ENCODE measurements at places on chromosomes 12 and 14.

DNA sequence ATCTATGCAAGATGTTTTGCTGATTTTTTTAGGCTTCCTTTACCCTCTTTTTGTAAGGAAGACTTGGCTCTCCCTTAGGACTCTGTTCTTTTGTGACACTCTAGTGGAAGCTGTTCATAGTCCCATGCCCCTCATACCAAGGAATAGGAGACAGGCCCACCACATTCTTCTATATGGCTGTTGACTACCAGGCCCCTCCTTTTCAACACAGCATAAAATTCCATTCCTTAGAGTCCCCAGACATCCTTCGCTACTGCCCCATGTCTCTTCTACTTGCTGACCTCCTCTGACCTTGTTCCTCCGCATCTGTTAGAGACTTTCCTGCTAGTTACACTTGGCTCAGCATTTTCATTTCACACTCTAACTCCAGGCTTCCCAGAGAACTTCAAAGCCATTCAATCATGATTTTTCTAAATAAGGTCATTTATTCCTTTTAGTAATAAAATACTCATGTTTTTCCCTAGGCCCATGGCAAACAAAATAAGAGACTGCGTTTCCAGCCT lies 9.7 kb downstream of the PIK3C2G start:
- no peak for DNase-seq

- no peak for DNase-seq
These were observed 74.6 kb downstream of the CHGA start for GRCh38 chr14:92997343-92998061.

GRCh38 chr12:85029456-85029855 lies 6.6 kb downstream of the TSPAN19 start:
- no peak for DNase-seq

- DNase-seq: no peak
These were observed 94.9 kb downstream of the DAAM1 start for GRCh38 chr14:59283361-59283760.

DNA sequence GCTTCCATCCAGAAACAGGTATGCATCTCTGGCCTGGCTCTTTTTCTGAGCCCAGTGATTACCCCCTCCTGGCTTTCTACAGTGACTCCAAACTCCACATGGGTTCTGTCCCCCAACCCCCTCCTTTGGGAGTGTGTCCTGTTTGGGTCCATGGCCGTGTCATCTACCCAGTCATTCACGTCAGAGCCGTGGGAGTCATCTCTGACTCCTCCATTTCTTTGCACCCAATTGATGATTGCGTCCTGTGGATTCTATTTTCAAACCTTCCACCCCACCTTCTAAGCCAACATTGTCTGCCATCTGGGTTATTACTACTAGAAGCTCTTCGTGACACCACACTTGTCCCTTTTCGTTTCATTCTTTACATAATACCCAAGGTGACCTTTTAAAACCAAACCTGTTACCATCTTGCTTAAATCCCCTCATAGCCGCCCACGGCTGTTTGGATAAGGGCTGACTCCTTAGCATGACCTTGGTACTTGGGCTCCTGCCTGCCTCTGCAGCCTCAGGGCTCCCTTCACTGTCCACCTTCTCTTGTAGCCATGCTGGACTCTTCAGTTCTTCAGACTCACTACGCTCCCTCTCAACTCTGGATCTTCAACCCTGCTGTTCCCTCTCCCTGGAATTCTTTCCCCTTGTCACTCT lies 38.1 kb upstream of the NT5DC3 start:
- no peak for DNase-seq

DNA sequence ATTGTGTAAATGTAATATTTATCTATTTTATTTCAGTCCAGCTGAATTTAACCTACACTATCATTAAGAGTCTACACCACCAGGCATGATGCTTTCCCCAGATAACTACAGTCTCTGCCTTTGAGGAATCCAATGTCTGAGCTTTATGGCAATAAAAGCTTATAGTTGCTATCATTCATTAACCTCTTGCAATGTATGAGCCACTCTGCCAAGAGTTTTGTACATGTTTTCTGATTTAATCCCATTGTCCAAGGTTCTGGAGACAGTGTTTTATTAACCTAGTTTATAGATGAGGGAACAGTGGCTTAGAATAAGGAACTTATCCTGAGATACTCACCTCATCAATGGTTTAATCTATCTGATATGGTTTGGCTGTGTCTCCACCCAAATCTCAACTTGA lies 17.1 kb upstream of the KITLG start:
- DNase-seq: no peak

DNA sequence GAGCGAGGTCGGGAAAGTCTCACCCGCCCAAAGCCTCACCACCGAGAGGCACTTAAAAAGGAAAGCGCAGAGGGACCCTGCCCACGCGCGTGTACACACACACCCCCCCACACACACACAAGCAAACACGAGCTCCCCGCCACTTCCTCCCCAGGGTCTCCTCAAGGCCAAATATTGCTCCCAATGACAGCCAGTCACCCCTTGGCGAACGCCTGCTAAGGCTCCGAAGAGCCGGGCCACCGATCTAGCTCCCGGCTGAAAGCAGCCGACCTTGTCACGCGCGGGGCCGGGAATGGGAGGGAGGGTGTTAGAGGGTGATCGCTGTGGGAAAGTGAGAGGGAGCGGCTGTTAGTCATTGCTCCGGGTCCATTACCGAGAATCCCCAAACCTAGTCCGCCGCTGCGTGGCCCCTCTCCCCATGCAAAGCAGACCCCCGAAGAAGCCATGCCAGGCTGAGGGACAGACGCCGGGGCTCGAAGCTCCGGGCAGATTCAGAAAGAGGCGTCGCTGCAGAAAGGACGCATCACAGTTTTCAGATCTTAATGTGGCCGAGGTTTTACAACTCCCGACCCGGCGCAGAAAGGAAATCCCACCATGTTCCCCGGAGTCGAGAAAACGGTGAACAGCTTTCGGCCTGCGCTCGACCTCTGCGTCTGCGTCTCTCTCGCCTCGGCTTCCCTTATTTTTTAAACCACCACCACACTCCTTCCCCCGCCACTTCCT lies 2.6 kb downstream of the BMP4 start:
- DNase-seq: no peak

GRCh38 chr12:94793191-94793595 lies 142.8 kb upstream of the TMCC3 start:
- no peak for DNase-seq

DNA sequence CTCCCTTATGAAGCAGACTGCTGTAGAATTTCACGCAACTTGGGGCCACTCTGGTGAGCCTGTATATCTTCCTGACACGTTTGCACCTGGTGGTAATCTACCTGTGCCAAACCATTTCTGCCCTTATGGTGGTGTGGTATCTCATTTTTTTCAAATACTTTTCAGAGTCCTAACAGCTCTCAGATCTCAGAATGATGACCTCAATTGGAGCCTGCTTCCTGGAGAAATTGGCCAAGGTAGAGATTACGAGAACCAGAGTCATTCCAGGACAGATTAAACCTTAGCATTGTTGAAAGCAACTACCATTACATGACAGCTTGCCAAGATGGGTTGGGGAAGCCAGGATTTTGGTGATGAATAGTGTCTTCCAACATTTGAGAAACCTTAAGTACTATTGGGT lies 48.2 kb downstream of the CPSF6 start:
- DNase-seq: no peak

DNA sequence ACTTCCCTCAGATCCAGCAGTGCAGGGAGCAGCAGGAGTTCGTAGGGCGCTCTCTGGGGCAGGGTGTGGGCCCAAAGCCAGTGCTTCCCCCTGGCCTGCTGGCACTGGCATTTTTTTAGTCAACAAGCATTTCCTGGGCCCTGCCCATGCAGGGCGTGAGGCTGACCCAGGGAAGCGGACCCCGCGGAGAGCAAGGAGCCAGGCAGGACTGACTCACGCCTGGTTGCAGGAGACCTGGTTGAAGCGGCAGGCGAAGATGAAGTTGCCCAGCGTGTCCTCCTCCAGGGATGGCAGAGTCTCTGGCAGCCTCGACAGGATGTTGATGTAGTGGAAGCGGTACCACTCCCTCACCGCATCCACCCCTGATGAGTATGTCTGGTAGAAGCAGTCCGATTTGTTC lies 13.5 kb downstream of the SCNN1A start:
- no peak for DNase-seq

- DNase-seq: no peak
These were observed 59.6 kb downstream of the FIGNL2 start for GRCh38 chr12:51788876-51789275.

- DNase-seq: peak; percentile 79
These were observed 27.4 kb upstream of the DDHD1 start for GRCh38 chr14:53180272-53181221.

- DNase-seq: no peak
These were observed 487.0 kb downstream of the MED13L start for GRCh38 chr12:115790526-115790925.

DNA sequence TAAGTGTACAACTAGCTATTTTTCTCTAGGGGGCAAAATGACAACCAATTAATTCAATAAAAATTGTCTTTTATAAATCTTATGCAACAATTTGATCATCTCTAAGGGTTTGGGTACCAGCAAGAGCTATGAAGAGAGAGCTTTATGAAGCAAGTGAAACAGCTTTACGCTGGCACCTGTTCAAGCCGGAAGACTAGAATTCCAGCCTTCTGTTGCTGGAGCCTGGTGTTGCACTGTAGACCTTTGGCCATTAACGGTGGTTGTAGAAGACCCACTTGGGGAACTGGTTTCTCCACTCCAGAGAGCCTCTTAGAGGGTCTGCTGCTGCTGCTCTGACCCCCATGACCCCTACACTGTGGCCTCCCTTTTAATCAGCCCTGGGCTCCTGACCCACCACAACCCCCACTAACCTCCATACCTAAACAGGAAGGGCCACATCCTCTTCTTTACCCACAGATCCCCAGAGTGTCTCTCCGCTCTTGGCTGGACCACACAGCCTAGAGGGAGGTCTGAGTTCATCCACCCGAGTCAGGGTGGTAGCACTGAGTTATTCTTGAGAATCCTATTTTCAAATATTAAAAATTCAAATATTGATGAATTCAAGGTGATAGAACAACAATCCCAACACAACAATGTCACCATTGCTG lies 54.6 kb upstream of the STON2 start:
- DNase-seq: no peak

All from natural killer cell (primary cell).